Aorta (tissue), 5 donors: ENCODE measurements at places on chromosomes 2 and 18. TPM values are rescaled to one million over a fixed set of nuclear protein-coding genes. Genes with fewer than 3 reads are reported as not detected.

The MC4R gene
- total RNA-seq, result not detected

The RBMS1 gene
- total RNA-seq, result 146 TPM

The PLEK gene
- total RNA-seq, result 14.6 TPM

The CCDC141 gene
- 3.9 TPM for total RNA-seq

The PLGLB1 gene
- total RNA-seq, result 2.0 TPM

The CGREF1 gene
- total RNA-seq, result 8.6 TPM

The STK11IP gene
- total RNA-seq, result 18.5 TPM

The ANKRD30BL gene
- not detected for total RNA-seq

The ASAP2 gene
- 55.2 TPM for total RNA-seq

The GCKR gene
- total RNA-seq, result 0.69 TPM

The MIB1 gene
- 63.5 TPM for total RNA-seq

The NEU4 gene
- total RNA-seq, result 0.26 TPM

The KCNG3 gene
- 0.24 TPM for total RNA-seq

The RAMP1 gene
- total RNA-seq, result 109 TPM

The C2orf92 gene
- 10.3 TPM for total RNA-seq

The NEDD4L gene
- 20.9 TPM for total RNA-seq

The ALS2 gene
- 26.4 TPM for total RNA-seq

The TRABD2A gene
- total RNA-seq, result 1.1 TPM

- no peaks in the 10 kb centered on the region for H3K27me3 ChIP-seq
- H3K27ac ChIP-seq, result no peak overlapping the region
- H3K4me3 ChIP-seq, result no peak overlapping the region
- no peaks in the 10 kb centered on the region for H3K4me1 ChIP-seq
- DNase-seq, result no peak
- no peaks in the 10 kb centered on the region for H3K36me3 ChIP-seq
Measured at GRCh38 chr2:132392221-132392620, 24.4 kb upstream of the GPR39 start.

DNA sequence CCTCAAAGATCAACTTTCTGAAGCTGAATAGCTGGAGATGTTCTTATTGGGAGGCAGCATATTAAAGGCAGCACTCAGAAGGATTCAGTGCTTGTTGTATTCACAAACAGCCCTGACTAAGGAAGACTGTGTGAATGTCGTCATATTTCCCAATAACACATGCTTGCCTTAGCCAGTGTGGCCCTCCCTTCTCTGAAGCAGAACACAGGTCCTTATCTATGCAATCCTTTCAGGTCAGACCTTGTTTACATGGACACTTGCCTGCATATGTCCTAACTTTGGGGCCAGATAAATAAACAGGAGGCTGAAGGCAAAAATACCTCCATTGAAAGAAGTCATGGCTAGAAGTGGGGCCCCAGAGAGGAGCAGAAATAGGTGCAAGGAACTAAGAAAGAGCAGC lies 97.2 kb downstream of the SLC4A3 start:
- no peak overlapping the region for H3K27ac ChIP-seq
- no peak for DNase-seq
- no peaks in the 10 kb centered on the region for H3K27me3 ChIP-seq
- no peak overlapping the region for H3K4me3 ChIP-seq

GRCh38 chr2:11177871-11178690 lies 22.8 kb downstream of the SLC66A3 start:
- no peak overlapping the region for H3K27ac ChIP-seq
- H3K4me3 ChIP-seq, result no peak overlapping the region
- H3K27me3 ChIP-seq, result no peaks in the 10 kb centered on the region
- DNase-seq, result no peak
- peaks cover 3% of the 10 kb centered on the region for H3K36me3 ChIP-seq

DNA sequence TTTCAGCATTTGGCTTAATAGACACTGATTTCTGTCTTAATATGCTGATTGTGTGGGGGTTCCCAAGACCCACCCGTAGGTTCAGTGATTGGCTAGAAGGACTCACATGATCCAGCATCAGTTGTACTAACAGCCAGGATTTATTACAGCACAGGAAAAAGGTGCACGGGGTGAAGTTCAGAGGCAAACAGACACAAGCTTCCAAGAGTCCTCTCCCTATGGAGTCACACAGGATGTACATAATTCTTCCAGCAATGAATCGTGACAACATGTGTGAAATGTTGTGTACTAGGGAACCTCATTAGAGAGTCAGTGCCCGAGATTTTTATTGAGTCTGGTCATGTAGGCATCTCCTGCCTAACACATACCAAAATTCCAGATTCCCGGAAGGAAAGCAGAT lies 52.8 kb downstream of the GALNT1 start:
- no peaks in the 10 kb centered on the region for H3K27me3 ChIP-seq
- no peak overlapping the region for H3K27ac ChIP-seq
- H3K4me1 ChIP-seq, result no peaks in the 10 kb centered on the region
- no peak for DNase-seq
- H3K4me3 ChIP-seq, result no peak overlapping the region
- H3K36me3 ChIP-seq, result no peaks in the 10 kb centered on the region

GRCh38 chr2:226690461-226691024 lies 109.1 kb downstream of the IRS1 start:
- no peak overlapping the region for H3K4me3 ChIP-seq
- H3K27me3 ChIP-seq, result no peaks in the 10 kb centered on the region
- DNase-seq, result no peak
- H3K4me1 ChIP-seq, result peaks cover 5% of the 10 kb centered on the region
- no peak overlapping the region for H3K27ac ChIP-seq
- no peaks in the 10 kb centered on the region for H3K36me3 ChIP-seq

DNA sequence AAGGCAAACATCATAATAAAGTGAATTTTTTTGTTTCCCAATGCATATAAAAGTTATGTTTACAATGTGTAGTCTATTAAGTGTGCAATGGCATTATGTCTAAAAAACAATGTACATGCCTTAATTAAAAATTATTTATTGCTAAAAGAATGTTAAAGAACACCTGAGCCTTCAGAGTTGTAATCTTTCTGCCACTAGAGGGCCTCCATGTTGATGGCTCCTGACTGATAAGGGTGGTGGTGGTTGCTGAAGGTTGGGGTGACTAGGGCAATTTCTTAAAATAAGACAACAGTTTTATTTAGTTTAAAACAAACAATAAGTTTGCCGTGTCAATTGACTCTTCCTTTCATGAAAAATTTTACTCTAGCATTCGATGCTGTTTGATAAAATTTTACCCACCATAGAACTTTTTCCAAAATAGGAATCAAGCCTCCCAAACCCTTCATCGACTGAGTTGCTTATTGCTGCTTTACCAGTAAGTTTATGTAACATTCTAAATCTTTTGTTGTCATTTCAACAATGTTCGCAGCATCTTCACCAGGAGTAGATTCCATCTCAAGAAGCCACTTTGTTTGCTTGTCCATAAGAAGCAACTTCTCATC lies 32.3 kb downstream of the MAP3K2 start:
- peaks cover 3% of the 10 kb centered on the region for H3K4me1 ChIP-seq
- no peak overlapping the region for H3K4me3 ChIP-seq
- H3K27me3 ChIP-seq, result no peaks in the 10 kb centered on the region
- no peaks in the 10 kb centered on the region for H3K36me3 ChIP-seq
- H3K27ac ChIP-seq, result no peak overlapping the region

DNA sequence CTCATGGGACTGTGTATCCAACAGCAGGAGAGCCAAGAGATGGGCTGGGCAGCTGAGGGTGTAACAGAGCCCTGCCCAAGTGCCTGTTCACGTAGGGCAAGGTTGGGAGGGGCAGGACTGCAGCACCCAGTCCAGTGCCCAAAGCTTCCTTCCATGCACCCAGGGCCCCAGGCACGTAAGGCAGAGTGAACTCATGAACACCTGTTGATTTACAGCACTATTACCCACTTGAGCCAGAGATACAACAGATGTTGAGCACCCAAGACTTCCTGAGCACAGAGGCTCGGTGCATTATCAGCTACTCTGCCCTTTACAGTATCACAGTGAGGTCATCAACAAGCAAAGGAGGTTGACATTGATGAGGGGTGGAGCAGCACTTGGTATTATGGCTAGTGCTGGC lies 50.2 kb upstream of the FHL2 start:
- no peaks in the 10 kb centered on the region for H3K27me3 ChIP-seq
- H3K27ac ChIP-seq, result no peak overlapping the region
- no peak for DNase-seq
- H3K4me3 ChIP-seq, result no peak overlapping the region
- no peaks in the 10 kb centered on the region for H3K4me1 ChIP-seq
- H3K36me3 ChIP-seq, result no peaks in the 10 kb centered on the region

DNA sequence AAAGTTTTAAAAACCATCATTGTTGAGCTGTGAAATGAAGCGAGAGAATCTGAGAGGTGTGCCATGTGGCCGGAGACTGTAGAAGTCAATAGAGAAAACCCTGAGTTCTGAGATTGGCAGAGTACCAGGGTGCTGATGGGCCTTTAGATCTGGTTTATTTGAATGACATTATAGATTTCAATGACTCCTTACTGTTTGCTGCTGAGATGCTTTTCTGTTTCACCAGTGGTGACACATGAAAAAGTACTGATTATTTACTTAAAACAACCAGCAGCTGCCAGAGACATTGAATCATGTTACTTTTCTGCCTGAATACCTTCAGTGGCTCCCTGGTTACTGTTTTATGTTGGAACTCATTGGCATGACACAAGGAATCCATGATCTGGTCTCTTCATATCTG lies 602.7 kb upstream of the ZNF804A start:
- H3K27me3 ChIP-seq, result peaks cover 2% of the 10 kb centered on the region
- no peak for DNase-seq
- H3K4me1 ChIP-seq, result no peaks in the 10 kb centered on the region
- no peaks in the 10 kb centered on the region for H3K36me3 ChIP-seq
- H3K4me3 ChIP-seq, result no peak overlapping the region

- no peaks in the 10 kb centered on the region for H3K27me3 ChIP-seq
- no peak overlapping the region for H3K4me3 ChIP-seq
- H3K4me1 ChIP-seq, result no peaks in the 10 kb centered on the region
- no peak for DNase-seq
- H3K27ac ChIP-seq, result no peak overlapping the region
- H3K36me3 ChIP-seq, result no peaks in the 10 kb centered on the region
Measured at GRCh38 chr2:181949047-181949446, 36.6 kb upstream of the PPP1R1C start.

GRCh38 chr2:206548383-206548782 lies 93.9 kb upstream of the FAM237A start:
- no peak overlapping the region for H3K4me3 ChIP-seq
- no peak overlapping the region for H3K27ac ChIP-seq
- no peaks in the 10 kb centered on the region for H3K4me1 ChIP-seq
- H3K27me3 ChIP-seq, result no peaks in the 10 kb centered on the region

- H3K4me3 ChIP-seq, result no peak overlapping the region
- H3K27me3 ChIP-seq, result no peaks in the 10 kb centered on the region
- no peak overlapping the region for H3K27ac ChIP-seq
- no peaks in the 10 kb centered on the region for H3K4me1 ChIP-seq
Measured at GRCh38 chr2:24702800-24703199, 90.4 kb downstream of the PTRHD1 start.

DNA sequence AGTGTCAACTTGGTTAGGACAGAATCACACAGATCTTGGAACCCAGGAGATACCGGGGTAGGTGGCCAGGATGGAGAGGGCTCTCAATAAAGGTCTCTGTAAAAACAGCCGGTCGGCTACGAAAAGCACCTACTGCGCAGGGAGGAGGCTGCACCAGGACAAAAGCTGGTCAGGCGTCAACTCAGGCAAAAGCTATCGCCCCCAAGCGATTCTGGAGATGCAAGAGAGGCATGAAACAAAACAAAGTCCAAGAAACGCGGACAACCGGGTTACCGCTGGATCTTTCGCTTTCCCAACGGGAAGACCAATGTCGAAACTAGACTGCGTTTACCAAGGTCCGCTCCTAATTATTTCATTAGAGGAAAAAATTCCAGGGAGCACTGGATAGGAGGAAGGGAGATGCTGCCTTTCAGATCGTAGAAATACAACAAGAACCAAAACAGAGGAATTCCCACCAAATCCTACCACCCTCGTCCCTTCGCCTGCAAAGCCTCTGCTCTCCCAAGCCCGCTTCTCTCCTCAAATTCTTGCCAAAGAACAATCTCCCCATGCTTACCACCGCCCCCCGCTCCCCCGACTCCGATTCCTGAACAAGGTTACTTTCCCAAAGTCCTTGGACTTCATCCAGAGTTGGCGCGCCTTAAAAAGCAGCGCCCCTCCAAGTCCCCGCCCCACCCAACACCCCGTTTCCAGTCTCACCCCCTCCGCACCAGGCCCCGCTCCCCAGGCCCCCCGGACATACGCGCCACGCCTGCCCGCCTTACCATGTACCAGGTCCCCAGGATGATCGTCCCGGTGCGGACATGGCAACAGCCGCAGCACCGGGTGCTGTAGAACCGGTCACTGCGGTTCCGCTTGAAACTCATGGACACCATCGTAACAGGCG lies 539 bp downstream of the LAPTM4A start:
- H3K27me3 ChIP-seq, result no peaks in the 10 kb centered on the region
- peak overlapping the region; percentile 92 for H3K4me3 ChIP-seq

- H3K4me3 ChIP-seq, result no peak overlapping the region
- H3K27me3 ChIP-seq, result no peaks in the 10 kb centered on the region
- no peak for DNase-seq
- H3K27ac ChIP-seq, result no peak overlapping the region
Measured at GRCh38 chr2:191543708-191544107, 134.2 kb upstream of the NABP1 start.

DNA sequence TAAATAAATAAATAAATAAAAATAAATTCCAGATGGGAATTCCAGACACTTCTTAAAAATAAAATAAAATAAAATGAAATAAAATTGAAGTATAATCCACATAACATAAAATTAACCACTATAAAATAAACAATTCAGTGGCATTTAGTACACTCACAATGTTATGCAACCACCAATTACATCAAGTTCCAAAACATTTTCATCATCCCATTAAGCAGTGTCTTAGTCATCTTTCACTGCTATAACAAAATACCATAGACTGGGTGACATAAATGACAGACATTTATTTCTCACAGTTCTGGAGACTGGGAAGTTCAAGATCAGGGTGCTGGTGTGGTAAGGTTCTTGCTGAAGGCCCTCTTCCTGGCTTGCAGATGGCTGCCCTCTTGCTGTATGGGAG lies 22.6 kb upstream of the PROKR1 start:
- H3K27ac ChIP-seq, result no peak overlapping the region
- no peaks in the 10 kb centered on the region for H3K27me3 ChIP-seq
- no peak for DNase-seq

GRCh38 chr2:212843409-212844199 lies 305.0 kb upstream of the ERBB4 start:
- H3K27ac ChIP-seq, result no peak overlapping the region
- DNase-seq, result no peak
- no peaks in the 10 kb centered on the region for H3K36me3 ChIP-seq

GRCh38 chr18:46910856-46911255 lies 6.5 kb downstream of the PIAS2 start:
- H3K36me3 ChIP-seq, result no peaks in the 10 kb centered on the region
- H3K27ac ChIP-seq, result no peak overlapping the region
- H3K4me3 ChIP-seq, result no peak overlapping the region
- DNase-seq, result no peak
- H3K4me1 ChIP-seq, result no peaks in the 10 kb centered on the region
- no peaks in the 10 kb centered on the region for H3K27me3 ChIP-seq

DNA sequence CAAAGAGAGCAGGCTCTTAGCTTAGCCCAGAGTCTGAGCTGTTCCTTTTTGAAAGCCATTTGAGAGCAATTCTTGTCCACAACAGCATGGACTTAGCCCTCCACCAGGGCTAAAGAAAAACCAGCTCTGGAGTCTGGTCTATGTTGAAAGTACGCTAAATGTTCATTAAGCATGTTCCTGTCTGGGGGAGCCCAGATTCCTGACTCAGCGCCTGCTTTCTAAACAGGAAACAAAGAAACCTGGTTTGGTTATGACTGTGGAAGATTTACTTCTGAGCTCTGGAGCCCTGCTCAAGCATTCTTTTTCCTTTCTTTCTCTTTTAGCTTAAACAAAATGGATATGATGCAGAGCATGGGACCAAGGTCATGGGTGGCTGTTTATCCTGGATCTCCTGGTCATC lies 279.8 kb downstream of the RBM43 start:
- no peak overlapping the region for H3K27ac ChIP-seq
- no peak overlapping the region for H3K4me3 ChIP-seq
- H3K36me3 ChIP-seq, result no peaks in the 10 kb centered on the region
